Myometrial cell (primary cell): ENCODE measurements at places on chromosomes 2 and 18. TPM values are rescaled to one million over a fixed set of nuclear protein-coding genes. Genes with fewer than 3 reads are reported as not detected.

Gene CFAP53
- 0.53 and 1.2 TPM in 2 replicates for total RNA-seq

Gene PLGLB1
- not detected in 2 replicates for total RNA-seq

Gene GNLY
- total RNA-seq, result not detected in 2 replicates

Gene TTLL4
- 6.6 and 9.6 TPM in 2 replicates for total RNA-seq

Gene TSPYL6
- total RNA-seq, result not detected in 2 replicates

Gene MCFD2
- total RNA-seq, result 192 and 294 TPM in 2 replicates
